ENCODE measurements at places on chromosomes 4 and X.

- DNase-seq: no peak
Measured at GRCh38 chr4:152479428-152480026, 56.4 kb downstream of the FBXW7 start.

DNA sequence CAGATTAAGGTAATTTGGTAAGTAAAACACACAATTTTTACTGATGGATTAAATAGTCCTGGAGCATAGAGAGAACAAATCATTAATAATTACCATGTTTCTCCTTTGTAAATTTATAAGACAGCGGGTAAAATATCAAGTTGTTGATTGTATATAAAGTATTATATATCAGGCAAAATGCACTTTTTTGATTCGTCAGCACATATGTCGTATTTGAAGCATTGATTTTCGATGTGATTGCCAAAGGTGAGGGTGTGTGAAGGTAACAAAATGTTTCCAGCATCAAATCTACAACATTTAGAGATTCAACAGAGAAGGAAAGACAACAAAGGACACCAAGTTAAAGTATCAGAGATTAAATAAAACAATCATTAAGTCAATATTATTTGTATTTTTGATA is 1437.8 kb upstream of the ADGRL3 start:
- no peak for DNase-seq

DNA sequence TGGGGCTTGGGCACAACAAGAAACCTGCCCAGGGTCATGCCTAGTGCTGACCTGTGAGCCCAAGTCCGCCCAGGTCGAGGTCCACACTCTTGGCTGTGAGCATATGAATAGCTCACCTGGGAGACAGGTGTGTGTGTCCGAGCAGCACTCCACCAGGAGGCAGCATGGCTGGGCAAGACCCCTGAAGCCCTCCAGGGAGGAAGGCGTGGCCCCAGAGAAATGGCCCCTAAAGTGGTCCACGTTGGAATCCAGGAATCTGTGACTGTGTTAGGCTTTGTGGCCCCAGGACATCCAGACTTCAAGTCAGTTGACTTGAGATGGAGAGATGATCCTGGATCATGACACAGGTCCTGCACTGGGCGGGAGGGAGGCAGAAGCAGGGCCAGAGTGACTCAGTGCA is 138.8 kb downstream of the CPZ start:
- DNase-seq: no peak

DNA sequence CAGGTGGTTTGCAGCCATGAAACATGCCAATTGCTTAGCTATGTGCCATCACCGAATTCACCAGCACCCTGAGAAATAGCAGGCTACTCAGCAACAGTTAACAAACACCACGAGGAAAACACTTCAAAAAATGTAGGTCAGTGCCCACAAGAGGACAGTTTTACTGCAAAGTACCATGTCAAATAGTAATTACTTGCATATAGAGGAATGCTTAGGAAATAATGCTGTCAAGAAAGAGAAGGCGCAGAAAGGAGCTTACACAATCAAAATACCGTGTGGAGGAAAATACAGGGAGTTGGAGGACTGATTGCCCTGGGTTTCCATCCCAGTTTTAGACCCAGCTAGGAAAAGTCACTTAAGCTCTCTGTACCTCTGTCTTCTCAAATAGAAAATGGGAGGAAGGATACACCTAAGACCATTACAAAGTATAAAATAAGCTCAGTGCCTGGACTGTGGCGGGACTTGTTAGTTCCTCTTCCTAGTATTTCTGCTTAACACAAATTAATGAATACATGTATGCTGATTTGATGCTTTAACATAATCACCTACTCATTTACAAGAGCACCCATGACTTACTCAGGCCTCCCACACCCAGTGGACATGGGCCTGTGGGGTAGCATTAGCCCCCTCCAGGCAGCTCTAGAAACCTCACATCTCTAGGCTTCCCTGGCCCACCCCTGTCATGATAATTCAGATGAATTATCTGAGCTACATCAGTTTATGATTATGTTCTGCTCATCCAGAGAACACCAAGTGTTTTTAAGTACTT is 44.5 kb upstream of the IL21 start:
- DNase-seq: no peak

All from activated T-helper 9 cell treated with anti-CD3 and anti-CD28 coated beads, Interleukin-2, amount 50 U/mL, for 16 hours (primary cell).